ENCODE measurements at places on chromosomes 2 and 18.

- no peak for DNase-seq
Observed at GRCh38 chr18:59871711-59872362, 28.0 kb upstream of the PMAIP1 start.

- no peak for DNase-seq
Observed at GRCh38 chr18:41490861-41491260, 464.2 kb upstream of the PIK3C3 start.

DNA sequence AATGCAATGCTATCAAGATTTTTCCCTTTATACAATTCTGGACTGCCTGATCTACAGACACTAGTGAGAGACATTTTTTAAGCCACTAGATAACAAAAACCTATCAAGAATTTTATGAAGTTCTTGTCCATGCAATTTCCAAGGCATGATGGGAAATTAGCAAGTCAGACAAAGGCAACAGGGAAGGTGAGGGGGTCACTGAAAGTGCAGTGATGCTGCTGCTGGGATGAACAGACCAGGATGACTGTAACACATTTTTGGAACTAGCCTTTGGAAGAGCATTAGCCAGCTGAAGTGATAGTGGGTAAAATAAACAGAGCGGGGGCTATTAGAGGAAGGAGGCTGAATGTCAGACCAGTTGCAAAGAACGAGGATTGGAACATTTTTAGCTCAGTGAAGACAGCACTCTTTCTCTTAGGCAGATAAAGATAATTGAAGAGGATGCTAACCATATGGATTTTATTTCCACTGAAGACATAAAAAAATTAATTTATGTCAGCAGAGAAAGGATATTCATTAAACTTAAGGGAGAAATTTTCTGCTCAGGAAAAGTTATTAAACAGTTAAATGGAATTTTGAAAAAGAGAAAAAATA lies 17.9 kb downstream of the NRXN1 start:
- DNase-seq = no peak

DNA sequence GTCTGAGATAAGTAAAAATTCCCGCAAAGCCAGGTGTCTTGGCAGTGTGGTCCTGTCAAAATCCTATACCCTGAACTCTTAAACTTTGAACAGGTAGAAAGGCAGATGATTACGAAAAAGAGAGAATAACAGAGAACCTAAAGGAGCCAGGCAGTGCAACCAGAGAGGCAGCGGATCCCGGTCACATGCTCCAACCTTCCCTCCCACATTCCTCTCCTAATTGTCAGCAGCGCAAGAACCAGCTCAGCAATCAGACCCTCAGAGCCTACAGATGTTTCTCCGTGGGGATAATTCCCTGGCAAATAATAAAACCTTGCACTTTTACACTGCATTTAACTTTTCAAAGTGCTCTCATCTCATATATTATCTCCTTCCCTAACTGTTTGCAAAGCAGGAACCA lies 124.8 kb downstream of the EPHA4 start:
- DNase-seq = no peak

DNA sequence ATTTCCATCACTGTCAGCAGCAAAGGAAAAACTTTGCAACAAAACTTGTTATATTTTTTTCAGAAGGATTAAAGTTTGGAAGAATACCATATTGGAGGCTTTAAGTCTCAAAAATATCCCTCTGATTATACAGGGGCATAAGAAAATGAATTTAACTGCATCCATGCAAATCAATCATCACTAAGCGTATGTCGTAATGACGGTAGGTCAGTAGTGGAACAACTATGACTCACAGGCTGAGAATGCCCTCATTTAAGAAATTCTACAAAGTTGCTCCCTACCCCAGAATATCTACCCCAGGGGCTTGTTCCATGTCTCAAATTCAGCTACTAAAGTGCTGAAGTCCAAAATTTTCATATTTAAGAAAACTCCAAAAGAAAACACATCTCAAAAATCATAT lies 12.5 kb upstream of the NAB1 start:
- DNase-seq = no peak

DNA sequence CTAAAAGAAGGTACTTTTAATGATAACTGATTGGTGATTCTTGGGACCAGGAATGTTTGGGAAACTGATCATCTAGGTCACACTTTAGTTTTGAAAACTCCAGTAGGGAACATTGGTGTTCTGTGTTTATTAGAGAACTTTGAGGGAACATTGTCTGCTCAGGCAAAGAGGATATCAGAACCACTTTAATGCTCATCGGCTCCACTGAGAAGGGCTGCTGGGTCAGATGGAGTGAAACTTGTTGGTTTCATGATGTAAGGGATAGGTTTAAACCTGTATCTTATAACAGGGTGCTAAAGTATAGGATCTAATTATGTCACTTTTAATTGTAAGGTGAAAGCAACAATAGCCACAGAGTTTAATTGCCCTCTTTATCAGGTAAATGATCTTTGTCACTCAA lies 14.2 kb upstream of the POLI start:
- DNase-seq = no peak

DNA sequence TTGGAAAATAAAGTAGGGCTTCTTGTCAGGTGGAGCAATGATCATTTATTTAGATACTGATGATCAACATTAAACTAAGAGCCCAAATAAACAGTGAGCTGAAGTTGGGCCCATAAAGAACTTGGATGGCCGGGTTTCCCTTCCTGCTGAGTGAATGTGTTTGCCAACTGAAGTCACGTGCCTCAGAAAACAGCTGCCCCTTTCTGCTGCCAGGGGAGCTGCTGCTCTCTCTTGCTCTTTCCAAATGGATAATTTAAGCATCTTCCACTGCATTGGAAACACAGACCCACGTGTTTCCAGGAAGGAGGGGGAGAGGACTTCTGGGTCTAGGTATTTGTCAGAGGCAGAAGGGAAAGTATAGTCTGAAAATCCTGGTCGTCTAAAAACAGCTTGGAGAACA lies 22.9 kb upstream of the NCKAP5 start:
- DNase-seq = peak; percentile 92

DNA sequence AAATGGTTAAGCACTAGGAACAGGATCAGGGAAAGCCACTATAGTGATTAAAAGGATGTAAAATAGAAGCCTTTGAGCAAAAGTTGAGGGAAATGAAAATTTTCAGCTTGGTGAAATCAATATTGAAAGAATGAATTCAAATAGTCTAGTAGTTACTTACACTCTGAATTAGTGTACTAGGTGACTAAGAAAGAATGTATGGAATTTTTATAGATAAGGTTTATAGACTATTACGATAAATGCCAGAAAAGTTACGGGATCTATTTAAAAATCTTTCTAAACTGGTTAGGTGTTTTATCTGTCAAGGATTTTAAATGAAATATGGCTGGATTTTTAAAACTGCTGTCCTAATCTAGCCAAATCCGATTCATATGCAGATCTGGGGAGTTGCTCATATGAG lies 208.6 kb downstream of the MYO3B start:
- DNase-seq = no peak

DNA sequence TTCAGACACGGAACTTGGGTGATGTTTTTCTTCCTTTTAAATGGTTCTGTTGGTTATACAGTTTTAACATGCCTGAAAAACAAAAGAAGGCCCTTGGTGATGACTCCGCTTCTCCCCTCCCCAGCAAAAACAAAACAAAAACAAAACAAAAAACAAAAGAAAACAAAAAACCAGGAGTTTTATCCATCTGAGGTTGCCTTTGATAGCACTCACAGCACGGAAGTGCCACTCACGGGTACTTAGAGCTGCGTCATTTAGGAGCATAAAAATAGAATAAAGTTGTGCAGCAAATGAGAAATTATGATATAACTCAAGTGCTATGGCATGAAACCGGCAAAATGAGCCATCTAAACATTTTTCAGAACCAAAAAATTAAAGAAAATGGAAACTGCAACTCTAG lies 57.7 kb downstream of the ZEB2 start:
- DNase-seq = no peak

GRCh38 chr2:11068079-11068741 lies 87.1 kb upstream of the SLC66A3 start:
- no peak for DNase-seq

- no peak for DNase-seq
Observed at GRCh38 chr2:197145471-197146056, 165.0 kb downstream of the ANKRD44 start.

DNA sequence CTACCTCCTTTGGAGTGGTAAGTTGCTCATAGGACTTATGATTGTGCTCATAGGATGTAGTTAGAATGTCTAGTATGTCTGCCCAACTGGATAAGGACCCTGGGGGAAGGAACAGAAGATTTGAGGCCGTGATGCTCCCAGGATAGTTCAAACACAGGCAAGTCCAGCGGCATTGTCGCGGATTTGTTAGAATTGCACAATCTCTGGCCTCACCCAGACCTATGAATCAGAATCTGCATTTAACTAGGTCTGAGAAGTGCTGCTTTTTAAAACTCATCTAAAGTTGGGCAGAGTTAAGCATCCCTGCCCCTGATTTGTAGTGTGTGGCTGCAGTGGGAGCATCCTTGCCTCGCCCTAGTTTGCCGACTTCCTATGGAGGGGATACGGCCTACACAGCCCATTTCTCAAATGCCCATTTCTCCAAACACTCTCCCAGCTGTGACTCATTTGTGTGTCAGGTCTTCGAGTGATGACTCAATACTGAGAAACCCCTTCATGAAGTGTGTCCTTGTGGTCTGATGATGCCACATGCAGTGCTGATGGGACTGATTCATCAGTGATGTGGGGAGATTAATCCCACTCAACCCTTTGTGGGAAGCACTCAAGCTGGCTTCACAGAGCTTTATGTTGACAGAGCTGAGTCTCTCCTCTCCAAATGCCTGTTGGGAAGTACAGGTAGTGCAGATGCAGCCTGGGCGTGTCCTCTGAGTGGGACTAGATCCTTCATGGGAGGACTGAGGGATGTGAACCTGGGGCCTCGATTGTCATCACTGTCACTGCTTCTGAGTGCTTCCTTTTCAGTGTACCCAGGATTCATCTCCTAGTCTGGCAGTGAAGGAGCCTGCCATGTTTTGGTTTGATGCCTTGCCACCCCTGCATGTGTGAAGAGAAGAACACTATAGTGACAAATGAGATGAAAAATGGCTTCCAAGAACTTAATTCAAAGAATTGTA lies 18.7 kb downstream of the SMIM21 start:
- no peak for DNase-seq

DNA sequence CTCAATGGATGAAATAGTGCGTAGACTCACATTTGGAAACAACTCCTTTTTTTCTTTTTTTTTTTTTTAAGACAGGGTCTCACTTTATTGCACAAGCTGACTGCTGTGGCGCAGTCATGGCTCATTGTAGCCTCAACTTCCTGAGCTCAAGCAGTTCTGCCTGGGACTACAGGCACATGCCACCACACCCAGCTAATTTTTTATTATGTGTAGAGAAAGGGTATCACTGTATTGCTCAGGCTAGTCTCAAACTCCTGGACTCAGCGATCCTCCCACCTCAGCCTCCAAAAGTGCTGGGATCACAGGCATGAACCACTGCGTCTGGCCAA lies 17.4 kb downstream of the HAT1 start:
- no peak for DNase-seq

DNA sequence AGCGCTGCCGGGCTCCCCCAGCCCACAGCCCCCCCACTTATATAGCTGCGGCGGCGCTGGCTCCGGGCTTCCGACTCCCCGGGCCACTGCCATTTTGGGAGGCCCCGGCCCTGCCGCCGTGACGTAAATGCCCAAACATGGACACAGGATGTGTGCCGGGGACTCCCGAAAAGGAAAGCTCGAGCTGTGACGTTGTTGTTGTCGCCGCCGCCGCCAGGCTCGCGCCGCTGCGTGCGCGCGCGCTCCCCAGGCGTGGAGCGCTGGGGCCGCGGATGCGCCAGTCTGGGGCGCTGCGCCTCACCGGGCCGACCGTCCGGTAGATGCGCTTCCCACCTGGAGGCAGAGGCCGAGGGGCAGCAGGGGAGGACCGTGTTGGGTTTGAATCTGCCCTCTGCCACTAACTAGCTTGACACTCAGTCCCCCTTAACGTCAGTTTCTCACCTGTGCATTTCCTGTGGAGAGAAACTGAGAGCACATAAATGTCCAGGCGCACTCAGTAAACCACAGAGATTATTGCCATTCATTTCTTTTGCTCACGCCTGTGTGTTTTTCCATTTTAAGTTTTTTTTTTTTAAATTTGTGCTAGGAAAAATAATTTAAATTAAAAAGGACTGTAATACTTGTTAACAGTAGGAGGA lies at the start of gene EGR4:
Gene EGR4 (minus strand): TSS at position 15 of the 638 bp plus-strand sequence. CDS start 231 bp downstream, outside the sequence.
- peak; percentile 29 for DNase-seq

DNA sequence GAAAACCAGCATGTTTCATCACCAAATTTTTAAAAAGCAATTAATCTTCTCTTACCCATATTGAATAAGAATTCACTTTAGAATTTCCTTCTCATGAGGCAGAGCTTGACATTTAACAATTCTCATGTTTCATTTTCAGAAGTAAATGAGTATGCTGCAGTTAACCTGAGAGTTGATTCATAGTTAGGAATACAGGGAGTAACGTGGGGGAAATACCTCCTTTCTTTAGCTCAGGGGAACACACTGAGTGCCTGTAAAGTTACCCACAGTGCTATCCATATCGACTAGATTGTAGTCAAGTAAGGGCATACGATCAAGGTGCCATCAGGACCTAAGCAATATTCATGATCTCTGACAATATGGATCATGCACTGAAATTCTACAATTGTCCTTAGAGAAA lies 38.9 kb upstream of the ATIC start:
- DNase-seq = no peak

- no peak for DNase-seq
Observed at GRCh38 chr18:39186008-39186407, 1620.4 kb upstream of the CELF4 start.

- no peak for DNase-seq
Observed at GRCh38 chr2:2577407-2577831, 246.3 kb upstream of the MYT1L start.

GRCh38 chr2:61443342-61444041 lies 27.4 kb downstream of the USP34 start:
- DNase-seq = no peak

GRCh38 chr2:64617631-64618151 lies 36.0 kb downstream of the SERTAD2 start:
- DNase-seq = peak; percentile 34

DNA sequence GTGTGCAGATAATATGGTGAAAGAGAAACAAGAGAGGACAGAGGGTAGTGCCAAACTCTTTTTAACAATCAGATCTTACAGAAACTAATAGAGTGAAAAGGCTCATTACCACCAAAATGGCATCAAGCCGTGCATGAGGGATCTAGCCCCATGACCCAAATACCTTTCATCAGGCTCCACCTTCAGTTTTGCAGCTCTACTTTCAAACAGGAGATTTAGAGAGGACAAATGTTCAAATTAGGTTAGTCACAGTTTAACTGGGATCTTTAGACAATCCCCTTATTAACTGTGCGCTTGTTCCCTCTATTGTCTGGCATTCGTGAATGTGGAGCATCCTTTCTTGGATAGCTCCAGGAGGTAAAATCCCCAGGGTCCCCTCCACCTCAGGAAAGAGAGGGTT lies 1209.3 kb upstream of the CHAC2 start:
- DNase-seq = no peak

DNA sequence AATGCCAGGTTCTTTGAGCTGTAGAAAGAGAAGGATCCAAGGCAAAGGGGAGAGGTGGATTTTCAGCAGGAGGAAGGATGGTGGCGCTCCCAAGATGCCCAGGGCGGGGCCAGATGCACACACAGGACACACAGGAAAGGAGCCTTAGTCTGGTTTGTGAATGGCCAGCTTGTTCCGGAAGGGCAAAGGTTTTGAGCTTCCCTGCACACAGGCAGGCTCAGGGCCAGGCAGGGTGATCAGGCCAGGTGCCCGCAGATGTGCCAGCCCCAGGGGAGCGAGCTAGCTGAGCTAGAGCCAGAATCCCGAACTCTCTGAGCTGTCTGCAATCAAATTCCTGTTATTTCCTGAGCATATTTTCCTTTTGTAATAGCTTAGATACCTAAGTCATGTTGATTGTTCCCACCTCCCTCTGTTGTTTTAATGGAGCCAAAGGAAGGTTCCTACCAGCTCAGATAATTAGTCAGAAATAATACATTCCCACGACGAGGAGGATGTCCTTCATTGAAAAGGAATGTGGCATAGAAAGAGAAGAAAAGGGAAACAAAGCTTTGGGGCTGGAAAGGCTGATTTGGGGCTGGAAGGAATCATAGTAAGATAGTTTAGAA lies 13.7 kb upstream of the OTOF start:
- DNase-seq = no peak

All from muscle of back (tissue), 13 donors.